Hindlimb muscle (tissue), 1 donor: ENCODE measurements at places on chromosomes 1 and 21.

DNA sequence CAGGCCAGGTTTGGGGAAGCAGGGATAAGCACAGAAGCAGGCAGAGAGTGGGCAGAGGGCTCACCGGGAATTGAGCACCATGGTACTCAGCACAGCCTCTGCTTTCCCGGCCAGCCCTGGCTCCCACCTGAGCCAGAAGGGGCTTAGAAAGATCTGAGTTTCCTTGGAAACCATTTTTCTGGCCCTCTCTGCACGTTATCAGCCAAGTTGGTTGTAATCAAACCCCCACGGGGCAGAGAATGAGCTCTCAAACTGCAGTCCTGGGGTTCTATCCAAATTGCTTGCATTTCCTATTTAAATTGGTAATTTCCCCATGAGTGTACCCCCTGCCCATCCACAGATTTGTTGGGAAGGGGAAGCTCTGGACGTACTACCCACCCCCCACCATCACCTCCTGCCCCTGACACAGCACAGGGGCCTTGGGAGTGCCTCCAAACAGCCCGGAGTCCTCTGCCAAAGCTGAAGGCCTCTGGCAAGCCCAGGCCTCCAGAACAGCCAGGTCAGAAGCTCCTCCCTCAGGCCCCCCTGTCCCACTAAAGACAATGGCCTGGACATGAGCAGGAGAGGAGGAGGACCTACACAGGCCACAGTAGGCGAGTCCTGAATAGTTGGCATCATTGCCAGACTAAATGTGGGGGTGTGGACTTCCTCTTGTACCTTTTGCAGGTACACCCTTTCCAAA lies 42.7 kb upstream of the GJB5 start:
- peak; percentile 31 for DNase-seq

DNA sequence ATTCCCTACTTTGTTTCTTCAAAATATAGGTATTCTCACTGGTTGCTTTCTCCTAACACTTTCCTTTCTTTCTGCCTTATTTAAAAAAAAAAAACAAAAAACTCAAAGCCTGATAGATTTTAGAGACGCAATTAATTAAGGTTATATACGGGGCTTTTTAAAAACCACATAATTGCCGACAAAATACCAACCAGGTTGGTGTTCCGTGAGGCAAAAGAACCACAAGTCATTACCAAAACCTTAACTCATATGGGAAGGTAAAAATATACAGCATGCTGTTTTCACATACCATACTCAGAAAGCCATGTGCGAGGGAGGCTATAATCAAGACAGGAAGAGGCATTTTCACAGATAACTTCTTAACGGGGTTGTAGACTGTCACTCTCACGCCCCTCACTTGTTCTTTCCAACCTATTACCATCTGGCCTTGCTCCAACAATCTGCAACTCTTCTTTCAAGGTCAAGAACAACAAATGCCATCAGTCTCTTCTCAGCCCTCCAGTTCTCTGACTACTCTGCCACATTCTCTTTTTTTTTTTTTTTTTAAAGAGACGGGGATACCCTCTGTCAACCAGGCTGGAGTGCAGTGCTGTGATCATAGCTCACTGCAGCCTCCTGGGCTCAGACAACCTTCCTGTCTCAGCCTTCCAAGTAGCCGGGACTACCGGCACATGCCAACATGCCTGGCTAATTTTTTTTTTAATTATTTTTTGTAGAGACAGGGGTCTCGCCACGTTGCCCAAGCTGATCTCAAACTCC lies 102.6 kb downstream of the APP start:
- no peak for DNase-seq

GRCh38 chr1:237386362-237387143 lies 344.6 kb downstream of the RYR2 start:
- DNase-seq = peak; percentile 19

DNA sequence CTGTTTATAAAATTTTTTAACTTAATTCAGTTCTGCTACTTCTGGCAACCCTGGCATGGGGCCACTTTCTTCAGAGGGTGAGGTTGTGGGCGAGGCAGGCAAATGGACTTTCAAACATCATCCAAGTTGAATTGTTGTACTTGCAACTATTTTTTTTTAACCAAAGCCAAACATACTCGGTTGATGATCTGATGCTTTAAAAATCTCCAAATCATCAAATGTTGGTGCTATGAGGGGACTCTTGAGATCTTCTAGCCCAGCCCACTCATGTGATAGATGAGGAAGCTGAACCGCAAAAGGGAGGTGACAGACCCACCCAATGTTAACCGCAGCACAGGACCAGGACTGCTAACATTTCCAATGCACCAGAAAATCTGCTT lies 6.7 kb downstream of the SLC1A7 start:
- DNase-seq = no peak

GRCh38 chr1:183287191-183287675 lies 101.2 kb downstream of the LAMC2 start:
- peak; percentile 39 for DNase-seq

DNA sequence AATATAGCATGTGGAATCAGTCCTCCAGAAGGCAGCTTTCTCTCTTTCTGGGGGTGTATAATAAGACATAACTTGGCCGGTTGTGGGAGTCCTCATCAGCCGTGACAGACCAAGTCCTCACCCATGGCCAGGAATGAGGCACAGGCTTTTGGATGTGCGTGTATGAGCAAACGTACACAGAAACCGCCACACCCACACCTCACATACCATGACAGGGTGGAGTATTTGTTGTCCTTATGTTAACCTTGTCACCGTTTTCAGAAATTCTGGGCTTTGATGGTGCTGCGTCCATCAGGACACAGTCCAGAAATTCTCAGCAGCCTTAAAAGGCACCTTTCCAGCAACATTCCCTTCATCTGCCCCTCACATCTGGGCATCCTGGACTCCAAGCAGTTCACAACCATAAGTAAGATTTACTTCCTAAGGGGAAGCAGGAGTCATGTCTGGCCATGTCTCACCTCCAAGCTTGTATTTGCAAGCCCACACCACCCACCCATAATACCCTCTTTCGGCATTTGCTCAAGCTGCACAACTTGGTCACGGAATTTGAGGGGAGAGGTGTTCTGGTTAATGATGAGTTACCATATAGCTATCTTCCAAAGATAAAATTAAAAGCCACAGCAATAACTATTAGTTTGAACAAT lies 12.4 kb downstream of the C1orf116 start:
- DNase-seq = no peak

- DNase-seq = no peak
Observed at GRCh38 chr1:24555591-24556413, at the start of gene NCMAP. TSS of gene NCMAP (plus strand) at chr1:24556087. CDS start at chr1:24595431, 39,344 bp downstream.

DNA sequence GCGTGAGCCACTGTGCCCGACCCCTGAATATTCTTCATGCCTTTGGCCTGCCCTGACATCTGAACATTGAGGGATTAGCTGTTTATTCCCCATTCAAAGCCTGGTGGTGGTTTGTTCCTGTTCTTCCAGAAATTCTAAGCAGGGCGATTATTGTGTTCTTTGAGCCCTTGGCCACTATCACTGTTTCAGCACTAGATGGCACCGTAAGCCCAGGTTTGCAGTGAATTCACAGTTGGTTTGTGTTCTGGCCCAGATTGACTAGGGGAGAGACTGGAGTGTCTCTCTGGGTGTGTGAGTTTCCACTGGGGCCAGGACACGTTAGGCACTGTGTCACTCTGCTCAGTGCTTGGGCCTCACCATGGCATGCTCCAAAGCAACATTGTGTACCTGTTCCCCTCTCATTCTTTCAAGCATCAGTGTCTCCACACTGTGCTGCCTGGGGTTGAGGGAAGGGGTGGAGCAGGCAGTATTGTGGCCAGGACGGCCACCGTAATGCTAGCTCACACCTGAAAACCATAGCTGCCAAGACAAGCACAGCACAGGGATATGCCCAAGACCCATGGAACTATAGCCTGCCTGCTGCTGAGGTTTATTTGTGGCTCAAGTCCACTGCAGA lies 52.7 kb downstream of the PKN2 start:
- DNase-seq = no peak

- DNase-seq = no peak
Observed at GRCh38 chr1:62295921-62296491, 23.2 kb downstream of the KANK4 start.

DNA sequence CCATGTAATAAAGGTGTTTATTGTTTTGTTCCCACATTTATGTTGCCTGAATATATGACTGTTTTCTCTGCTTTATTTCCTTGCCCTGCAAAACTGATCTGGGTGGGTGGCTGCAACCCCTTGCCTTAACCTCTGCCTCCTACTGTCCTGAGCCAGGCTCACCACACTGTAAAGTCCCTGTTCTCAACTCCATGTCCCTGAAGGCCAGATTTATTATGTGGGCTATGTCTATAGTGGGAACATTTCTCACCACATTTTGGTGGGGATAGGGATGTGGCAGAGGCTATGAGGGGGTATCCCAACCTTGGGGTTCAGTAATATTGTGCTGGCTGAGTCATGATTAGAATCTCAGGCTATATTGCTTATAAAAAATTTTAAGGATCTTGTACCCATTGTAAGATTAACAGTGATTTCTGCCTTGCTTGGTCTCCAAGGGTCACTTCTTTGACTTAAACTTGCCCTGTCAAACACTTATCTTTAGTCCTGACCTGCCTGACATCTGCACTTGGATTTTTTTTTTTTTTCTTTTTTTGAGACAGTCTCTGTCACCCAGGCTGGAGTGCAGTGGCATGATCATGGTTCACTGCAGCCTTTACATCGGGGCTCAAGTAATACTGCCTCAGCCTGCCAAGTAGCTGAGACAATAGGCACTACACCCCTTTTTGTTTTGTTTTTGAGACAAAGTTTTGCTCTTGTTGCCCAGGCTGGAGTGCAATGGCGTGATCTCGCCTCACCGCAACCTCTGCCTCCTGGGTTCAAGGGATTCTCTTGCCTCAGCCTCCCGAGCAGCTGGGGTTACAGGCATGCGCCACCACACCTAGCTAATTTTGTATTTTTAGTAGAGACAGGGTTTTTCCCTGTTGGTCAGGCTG lies 3.6 kb downstream of the RPS8 start:
- no peak for DNase-seq

DNA sequence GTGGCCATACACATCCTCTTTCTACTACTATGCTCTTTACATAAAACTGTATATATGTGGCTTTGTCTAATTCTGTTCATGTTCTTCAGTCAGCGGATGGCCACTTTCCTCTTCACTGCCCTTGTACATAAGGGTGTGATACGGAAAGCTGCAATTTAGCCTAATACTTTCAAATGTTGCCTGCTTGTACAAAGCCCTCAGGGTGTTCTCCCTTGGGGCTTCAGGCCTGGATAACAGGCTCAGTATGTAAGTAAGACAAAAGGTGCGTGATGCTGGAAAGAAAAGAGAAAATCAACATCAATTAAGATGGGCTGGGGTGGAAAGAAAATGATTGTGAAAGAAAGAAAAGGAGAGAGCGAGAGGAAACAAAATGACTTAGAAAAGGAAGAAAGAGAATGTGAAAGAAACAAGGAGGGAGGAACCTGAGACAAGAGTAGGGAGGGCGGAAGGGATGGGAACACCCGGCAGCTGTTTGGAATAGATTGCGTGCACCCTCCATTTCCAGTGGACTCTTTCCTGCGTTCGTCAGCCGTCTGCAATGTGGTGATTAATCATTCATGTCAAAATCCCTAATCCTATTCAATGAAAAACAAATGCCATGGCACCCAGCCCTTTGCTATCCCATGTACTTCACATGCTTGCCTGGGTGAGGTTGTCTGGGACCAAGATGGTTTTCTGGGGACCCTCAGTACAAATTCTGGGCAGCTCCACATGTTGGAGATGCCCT lies 553.6 kb downstream of the NUF2 start:
- no peak for DNase-seq

DNA sequence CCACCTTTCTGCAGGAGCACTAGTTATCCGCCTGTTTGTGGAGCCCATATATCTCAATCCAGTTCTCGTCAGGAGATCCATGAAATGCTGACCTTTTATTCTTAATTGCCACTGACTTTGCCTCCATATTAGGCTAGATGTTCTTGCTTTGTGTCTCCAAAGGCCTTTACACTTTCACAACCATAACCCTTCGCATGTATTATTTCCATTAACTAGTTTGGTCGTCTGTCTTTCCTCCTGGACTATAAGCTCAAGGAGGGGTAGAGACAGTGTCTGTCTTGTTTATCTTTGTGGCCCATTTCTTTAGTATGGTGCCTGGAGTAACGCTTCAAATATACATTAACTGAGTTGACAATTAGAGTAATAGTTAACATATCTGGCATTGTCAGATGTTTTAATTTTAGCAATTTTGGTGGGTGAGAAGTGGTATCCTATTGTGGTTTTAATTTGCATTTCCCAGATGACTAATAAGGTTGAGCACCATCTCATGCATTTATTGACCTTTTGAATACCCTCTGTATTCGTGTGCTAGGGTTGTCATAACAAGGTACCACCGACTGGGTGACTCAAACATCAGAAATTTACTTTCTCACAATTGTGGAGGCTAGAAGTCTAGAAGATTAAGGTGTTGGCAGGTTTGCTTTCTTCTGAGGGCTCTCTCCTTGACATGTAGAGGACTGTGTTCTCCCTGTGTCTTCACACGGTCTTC lies 21.7 kb upstream of the IL12RB2 start:
- DNase-seq = no peak

DNA sequence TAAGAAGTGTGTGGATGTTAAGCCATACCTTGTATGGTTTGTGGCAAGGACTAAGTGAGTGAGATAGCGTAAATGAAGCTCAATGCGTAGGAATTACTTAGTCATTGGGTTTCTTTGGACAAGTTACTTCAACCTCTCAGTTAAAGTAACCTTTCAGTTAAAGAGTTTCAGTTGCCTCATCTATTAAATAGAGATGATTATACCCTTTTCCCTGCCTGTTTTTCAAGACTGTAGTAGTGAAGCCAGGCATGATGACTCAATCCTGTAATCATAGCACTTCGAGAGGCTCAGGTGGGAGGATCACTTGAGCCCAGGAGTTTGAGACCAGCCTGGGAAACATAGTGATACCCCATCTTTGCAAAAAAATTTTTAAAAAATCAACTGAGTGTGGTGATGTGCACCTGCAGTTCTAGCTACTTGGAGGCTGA lies 6.3 kb downstream of the ZMPSTE24 start:
- DNase-seq = no peak

GRCh38 chr1:168960595-168960994 lies 145.9 kb upstream of the ATP1B1 start:
- no peak for DNase-seq

- DNase-seq = no peak
Observed at GRCh38 chr1:66848193-66848592, 47.1 kb upstream of the INSL5 start.

DNA sequence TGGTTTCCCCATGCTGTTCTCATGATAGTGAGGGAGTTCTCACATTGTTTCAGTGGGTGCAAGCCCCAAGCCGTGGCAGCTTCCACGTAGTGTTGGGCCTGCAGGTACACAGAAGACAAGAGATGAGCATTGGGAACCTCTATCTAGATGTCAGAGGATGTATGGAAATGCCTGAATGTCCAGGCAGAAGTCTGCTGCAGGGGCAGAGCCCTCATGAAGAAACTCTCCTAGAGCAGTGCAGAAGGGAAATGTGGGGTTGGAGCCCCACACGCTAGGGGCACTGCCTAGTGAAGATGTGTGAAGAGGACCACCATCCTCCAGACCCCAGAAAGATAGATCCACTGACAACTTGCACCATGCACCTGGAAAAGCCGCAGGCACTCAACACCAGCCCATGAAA lies 17.0 kb downstream of the GPR161 start:
- no peak for DNase-seq
